CD4-positive, alpha-beta T cell treated with Interferon alpha-2 for 1 hour (primary cell): ENCODE measurements at places on chromosomes 12 and 14.

DNA sequence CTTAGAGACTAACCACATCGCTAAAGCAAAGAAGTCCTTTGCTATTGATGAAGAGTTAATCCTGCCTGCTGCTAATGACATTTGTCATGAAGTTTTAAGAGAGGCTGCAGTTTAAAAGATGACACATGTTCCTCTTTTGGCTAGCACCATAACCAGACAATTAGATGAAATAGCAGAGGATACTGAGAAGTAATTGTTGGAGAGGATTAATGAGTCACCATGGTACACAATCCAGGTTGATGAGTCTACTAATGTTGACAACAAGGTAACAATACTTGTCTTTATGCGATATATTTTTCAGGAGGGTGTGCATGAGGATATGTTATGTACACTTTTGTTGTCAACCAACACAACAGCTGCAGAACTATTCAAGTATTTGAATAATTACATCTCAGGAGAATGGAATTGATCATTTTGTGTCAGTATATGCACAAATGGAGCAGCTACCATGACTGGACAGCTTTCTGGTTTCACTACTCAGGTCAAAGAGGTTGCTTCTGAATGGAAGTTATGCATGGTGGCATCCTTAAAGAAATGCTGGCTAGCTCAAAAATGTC lies 56.7 kb downstream of the LRRIQ1 start:
- DNase-seq = no peak

- no peak for DNase-seq
Observed at GRCh38 chr12:2020511-2020910, 16.3 kb upstream of the DCP1B start.

GRCh38 chr12:2256453-2256852 lies 203.7 kb downstream of the CACNA1C start:
- no peak for DNase-seq

DNA sequence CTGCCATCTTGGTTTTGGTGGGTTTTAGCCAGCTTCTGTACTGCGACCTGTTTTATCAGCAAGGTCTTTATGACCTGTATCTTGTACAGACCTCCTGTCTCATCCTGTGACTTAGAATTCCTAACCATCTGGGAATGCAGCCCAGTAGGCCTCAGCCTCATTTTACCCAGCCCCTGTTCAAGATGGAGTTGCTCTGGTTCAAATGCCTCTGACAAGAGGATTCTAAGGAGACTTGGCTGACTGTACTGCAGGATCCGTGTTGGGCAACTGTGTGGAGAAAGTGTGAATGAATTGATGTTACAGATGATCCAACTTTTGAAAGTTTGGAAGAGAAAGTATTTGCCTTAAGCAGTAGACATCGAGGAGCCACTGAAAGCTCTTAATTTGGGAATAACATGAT lies 91.0 kb downstream of the TTLL5 start:
- no peak for DNase-seq

DNA sequence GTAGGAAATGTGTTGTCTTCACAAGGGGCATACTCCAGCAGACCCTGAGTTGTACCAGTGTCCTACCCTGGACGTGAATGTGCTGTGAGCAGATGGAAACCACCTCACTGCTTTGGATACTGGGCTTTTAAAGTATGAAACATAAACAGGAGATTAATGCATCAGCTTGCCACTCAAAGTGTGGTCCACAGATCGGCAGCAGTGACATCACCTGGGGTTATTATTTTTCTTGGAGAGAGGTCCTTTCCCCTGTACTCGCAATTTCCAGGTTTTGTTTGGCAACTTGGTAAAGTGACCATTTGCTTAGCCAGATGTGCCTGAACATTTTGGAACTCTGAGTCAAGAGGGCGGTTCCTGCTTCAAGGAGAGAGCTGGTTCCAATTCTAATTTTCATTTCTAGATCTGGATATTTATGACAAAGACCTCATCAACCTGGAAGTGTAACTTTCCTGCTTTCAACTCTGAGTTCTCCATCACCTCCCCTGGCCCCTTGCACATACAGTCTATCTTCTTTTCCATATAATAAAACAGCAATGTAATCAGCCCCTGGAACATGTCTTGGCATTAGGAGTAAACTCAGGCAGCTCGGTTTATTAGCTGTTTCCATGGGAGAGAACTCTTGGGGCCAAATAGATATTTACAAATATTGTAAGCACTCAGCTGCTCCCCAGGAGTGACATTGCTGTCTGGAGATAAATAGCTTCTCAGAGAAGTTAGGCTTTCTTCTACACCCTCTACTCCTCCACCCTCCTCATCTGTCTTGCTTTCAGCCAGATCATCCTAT lies 237.0 kb upstream of the TBX3 start:
- no peak for DNase-seq

GRCh38 chr12:23847857-23848256 lies 101.6 kb downstream of the SOX5 start:
- no peak for DNase-seq
